ENCODE measurements at places on chromosomes 2 and 18.

GRCh38 chr2:79947751-79948150 is 356.8 kb downstream of the LRRTM1 start:
- DNase-seq, result no peak

GRCh38 chr2:161571051-161571429 is 53.2 kb upstream of the SLC4A10 start:
- DNase-seq, result no peak

DNA sequence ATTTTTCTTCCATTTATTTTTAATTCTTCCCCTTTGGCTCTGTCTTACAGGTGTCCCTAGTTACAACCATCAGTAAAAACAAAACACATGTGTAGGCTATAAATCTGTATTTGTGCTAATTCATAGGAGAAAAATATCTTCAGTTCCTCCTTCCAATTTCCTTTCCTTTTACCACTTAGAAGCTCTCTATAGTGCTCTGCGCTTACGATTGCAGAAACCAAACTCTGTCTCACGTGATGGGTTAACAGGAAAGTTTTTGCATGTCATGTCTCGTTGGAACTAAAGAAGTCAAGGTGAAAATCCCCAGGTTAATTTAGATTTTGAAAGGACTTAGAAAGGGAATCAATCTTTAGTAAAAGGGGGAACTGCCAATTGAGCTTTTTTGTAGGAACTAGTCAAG is 1390.5 kb upstream of the ZEB2 start:
- DNase-seq, result no peak

GRCh38 chr2:174327841-174328113 is 7.0 kb upstream of the SP9 start:
- DNase-seq, result no peak

DNA sequence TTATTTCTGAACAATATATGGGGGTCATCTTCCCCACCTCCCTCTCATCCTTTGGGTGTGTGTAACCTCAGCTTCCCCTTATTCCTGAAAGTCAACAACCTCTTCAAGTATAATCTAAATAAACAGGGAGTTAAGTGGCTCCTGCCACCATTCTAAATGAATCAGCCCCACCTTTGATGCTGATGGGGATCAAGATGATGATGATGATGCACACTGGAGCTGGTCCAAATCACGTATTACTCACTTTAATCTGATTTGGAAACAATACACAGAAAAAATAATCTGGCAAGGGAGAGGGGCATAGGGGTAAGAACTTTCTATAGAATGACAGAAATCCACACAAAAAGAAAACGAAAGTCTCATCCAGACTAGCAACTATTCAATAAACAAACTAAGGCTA is 7.1 kb downstream of the ACVR1 start:
- DNase-seq, result no peak

DNA sequence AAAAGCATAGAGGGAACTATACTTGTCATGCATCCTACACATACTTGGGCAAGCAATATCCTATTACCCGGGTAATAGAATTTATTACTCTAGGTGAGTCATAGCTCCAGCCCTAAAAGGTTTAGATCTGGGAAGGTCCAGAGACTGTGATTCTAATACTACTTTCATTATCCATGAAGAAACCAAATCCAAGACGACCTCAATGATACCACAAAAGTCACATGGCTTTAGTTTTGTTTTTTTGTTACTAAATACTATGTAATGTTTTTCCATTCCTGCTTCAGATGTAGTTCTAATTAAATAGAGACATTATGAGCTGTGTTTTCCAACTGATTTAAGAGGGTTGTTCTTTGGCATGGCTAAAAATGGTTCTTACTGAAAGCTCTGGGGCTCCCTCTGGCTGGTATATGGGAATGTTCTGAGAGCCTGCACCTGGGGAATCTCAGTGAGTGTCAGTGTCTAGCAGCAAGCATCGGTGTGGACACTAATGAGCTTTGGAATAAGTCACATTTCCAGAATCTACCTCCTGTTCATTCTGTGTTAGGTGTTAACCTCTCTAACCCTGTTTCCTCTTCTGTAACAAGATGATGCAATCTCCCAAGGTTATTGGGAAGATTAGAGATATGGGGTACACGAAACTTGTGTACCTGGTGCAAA is 20.5 kb upstream of the IL1RL2 start:
- DNase-seq, result no peak

- DNase-seq, result no peak
Measured at GRCh38 chr2:98541489-98541888, 66.8 kb downstream of the COA5 start.

GRCh38 chr2:23698116-23698693 is 228.7 kb downstream of the ATAD2B start:
- DNase-seq, result no peak

DNA sequence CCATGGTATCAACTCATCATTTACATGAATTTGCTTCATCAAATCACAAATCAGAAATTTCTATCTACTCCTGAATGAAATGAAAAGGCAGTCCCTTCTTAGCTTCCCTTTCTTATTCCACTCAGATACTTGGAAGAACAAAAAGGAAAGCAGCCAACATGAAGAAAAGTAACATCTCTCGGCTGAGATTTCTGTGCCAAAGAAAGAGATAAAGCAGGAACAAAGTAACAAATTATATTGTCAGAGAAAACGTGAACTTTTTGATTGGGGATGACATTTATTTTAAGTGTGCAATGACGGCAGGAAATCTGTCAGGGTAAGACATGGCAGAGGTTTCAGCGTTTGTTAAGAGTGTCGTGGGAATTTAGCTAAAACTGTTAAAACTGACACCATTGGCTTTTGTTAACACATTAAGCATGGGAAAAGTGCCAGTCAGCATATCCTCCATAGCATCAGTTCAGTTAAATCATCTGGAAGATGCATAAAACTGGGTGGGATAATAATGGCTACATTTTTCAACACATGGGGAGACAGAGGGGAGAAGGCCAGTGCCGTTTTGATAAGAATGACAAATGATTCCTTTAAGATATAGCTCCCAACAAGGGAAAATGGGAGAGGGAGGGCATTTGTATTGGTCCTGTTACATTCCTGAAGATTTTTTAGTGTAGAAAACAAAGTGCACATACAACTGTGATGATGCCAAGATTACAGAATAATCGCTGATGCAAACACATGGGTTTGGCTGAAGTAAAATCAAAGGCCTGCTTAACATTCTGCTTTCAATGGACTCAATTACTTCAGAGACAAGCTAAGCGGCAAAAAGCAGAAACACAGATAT is 211.6 kb downstream of the ZNF521 start:
- DNase-seq, result no peak

DNA sequence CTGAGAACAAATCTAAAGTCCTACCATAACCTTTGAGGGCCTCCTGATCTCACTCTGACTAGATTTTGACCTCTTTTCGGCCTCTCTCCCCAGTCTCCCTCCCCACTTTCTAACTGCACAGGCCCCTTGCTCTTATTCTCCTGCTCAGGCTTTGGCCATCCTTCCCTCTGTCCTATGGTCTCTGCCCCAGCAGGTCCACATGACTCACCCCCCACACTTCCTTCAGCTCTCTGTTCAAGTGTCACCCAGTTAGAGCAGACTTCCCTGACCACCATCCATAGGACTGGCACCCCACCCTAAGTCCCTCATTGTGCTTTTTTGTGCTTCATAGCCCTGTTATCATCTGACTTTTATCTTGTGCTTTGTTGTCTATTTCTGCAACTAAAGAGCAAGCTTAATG is 41.2 kb upstream of the NT5C1B start:
- DNase-seq, result no peak

- no peak for DNase-seq
Measured at GRCh38 chr18:8031496-8031895, 464.4 kb downstream of the PTPRM start.

DNA sequence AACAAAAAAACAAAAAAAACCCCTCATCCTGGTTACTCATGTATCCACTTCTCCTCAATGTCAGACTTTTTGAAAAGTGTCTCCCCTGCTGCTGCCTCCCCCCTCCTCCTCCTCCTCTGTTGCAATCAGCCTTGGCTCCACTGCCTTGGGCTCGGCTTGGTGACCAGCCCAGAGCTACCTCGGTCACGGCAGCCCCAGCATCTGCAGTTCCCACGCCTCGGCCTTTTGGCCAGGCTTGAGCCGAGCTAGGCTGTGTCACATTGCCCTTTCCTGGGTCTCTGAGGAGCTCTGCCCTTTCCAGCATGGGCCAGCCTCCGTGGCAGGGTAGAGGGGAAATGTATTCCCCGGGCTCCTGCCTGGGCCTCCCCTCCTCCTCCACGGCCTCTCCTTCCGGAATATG is 22.7 kb upstream of the INHBB start:
- peak; percentile 75 for DNase-seq

- no peak for DNase-seq
Measured at GRCh38 chr2:222677981-222678380, 6.5 kb downstream of the MOGAT1 start.

- no peak for DNase-seq
Measured at GRCh38 chr2:199922856-199923255, 11.8 kb downstream of the C2orf69 start.

GRCh38 chr2:52934920-52935640 is 832.5 kb upstream of the CHAC2 start:
- no peak for DNase-seq

- DNase-seq, result no peak
Measured at GRCh38 chr2:42859791-42860190, 67.4 kb upstream of the HAAO start.

- no peak for DNase-seq
Measured at GRCh38 chr2:209577376-209578357, 153.8 kb downstream of the MAP2 start.

- no peak for DNase-seq
Measured at GRCh38 chr2:6927186-6927585, 10.0 kb downstream of the RNF144A start.

DNA sequence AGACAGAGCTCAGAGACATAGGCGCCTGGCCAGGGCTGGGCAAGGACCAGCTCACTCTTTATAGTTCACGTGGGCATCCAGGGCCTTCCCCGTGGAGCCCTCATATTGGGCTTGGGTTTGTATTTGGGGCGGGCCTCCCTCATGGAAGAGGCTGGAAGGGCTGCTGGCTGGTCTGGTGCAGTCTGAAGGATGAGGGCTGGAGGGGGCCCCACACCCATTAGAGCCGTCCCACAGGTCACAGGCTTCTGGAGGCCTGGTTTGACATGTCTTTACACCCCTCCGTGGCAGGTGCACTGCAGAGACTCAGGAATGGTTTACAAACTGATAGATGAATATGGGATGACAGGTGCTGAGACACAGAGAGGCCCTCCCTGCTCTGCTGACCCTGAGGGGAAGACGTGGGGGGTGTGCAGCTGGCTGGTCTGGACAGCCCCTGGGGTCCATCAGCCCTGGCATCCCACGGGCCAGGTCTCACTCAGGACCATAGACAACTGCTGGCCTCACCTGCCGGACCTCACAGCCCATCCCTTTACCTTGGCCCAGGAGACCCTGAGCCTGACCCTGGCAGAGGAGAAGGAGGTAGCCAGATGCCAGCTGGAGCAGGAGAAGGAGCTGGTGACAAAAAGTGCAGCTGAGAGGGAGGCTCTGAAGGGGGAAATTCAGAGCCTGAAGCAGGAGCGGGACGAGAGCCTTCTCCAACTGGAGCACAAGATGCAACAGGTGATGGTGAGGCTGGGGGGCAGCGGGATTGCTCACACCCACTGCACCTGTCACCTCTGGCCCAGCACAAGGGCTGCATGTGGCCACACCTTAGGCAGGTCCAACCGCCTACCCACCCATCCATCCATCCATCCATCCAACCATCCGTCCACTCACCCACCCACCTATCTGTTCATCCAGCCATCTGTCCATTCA is 43.9 kb downstream of the CROCC2 start:
- peak; percentile 12 for DNase-seq

- DNase-seq, result no peak
Measured at GRCh38 chr2:1755436-1756191, 11.3 kb upstream of the PXDN start.

GRCh38 chr18:24923138-24923537 is 428.8 kb downstream of the ZNF521 start:
- no peak for DNase-seq

GRCh38 chr2:203934711-203935438 is 1.7 kb upstream of the ICOS start:
- no peak for DNase-seq

GRCh38 chr2:143435131-143435530 is 305.9 kb downstream of the ARHGAP15 start:
- no peak for DNase-seq

GRCh38 chr2:170024721-170025120 is 153.2 kb upstream of the MYO3B start:
- DNase-seq, result no peak

DNA sequence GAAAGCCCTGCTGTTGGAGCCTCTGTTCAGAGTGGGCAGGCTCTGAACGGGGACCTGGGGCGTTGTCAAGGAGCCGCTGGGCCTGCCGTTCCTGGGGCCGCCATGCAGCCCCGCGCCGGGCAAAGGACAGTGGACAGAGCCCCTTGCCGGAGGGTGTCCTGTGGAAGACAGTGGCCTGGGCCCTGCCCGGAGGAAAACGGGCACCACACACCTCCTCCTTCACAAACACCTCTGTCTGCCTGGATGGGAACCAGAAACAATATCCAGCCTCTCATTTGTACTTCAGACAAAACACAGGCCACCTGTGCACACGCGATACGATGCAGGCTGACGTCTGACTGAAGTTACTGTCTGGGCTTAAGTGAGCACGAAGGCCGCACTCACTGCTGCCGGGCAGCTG is 233.7 kb downstream of the TWIST2 start:
- DNase-seq, result no peak

GRCh38 chr18:36096955-36097354 is 29.6 kb upstream of the RPRD1A start:
- no peak for DNase-seq

DNA sequence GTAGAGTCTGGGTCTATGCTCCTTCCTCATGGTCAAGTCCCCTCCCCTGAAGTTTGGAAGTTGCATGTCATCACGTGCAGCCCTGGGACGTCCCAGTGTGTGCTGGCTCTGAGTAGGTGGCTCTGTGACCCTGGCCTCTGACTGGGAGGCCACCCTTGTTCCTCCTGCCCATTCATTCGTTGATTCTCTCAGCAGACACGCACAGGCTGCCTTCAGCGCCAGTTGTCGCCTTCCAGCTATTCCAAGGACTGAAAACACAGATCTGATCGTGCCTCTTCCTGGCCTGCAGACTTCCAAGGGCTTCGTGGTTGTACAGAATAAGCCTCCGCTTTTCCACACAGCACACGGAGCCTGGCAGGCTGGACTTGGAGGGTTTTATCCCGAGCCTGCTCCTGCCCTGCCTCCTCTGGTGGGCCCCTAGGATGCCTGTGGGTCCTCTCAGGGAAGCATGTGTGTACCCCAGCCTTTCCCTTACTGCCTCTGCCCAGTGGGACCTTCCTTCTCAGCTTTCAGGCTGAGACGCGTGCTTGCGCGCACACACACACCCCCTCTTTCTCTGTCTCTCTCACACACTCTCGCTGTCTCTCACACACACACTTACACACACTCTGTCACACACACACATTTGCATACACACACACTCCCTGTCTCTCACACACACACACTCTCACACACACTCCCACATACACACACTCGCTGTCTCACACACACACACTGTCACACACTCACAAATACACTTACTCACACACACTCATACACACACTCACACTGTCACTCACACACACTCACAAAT is 17.7 kb downstream of the SH3BP4 start:
- DNase-seq, result no peak

- no peak for DNase-seq
Measured at GRCh38 chr2:237790353-237790752, 8.2 kb upstream of the RBM44 start.

All from left ventricle myocardium inferior (tissue), 1 donor.